Thymus (tissue), 14 donors: ENCODE measurements at places on chromosomes 4 and X. TPM values are rescaled to one million over a fixed set of nuclear protein-coding genes. Genes with fewer than 3 reads are reported as not detected.

NAP1L2 gene
- 3.2 TPM for polyA plus RNA-seq

ASB9 gene
- 3.3 TPM for polyA plus RNA-seq

- no peak overlapping the region for H3K4me3 ChIP-seq
- no peak for DNase-seq
- H3K36me3 ChIP-seq, result no peaks in the 10 kb centered on the region
- no peaks in the 10 kb centered on the region for H3K27me3 ChIP-seq
- H3K27ac ChIP-seq, result no peak overlapping the region
- H3K4me1 ChIP-seq, result no peaks in the 10 kb centered on the region
Observed at GRCh38 chr4:168197926-168198325, 105.6 kb downstream of the ANXA10 start.

GRCh38 chrX:10755439-10756334, 135.3 kb upstream of the MID1 start:
- no peaks in the 10 kb centered on the region for H3K36me3 ChIP-seq
- DNase-seq, result no peak
- no peak overlapping the region for H3K27ac ChIP-seq
- H3K4me3 ChIP-seq, result no peak overlapping the region
- H3K27me3 ChIP-seq, result no peaks in the 10 kb centered on the region
- H3K4me1 ChIP-seq, result no peaks in the 10 kb centered on the region

GRCh38 chrX:15870310-15870709, 15.7 kb upstream of the AP1S2 start:
- no peak overlapping the region for H3K27ac ChIP-seq
- H3K4me1 ChIP-seq, result no peaks in the 10 kb centered on the region
- DNase-seq, result no peak
- H3K4me3 ChIP-seq, result no peak overlapping the region
- H3K36me3 ChIP-seq, result no peaks in the 10 kb centered on the region

SLC25A14 gene
- 23.7 TPM for polyA plus RNA-seq

TCEAL2 gene
- 1.5 TPM for polyA plus RNA-seq

DNA sequence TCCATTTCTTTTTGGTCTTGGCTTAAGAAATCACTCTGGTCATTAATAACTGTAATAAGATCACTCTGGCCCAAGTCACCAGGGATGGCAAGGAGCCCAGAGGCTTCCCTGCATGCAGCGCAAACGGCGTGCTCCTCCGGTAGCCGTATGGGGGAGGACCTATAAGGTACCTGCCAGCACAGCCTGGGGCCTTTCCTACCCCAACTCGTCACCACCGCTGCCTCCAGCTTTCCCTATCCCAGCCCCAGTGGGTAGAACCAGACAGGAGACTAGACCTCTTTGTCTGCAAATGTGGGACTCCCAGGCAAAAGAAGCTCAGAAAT, 25.9 kb downstream of the HAND2 start:
- peaks cover 100% of the 10 kb centered on the region for H3K27me3 ChIP-seq
- no peaks in the 10 kb centered on the region for H3K36me3 ChIP-seq
- H3K4me3 ChIP-seq, result no peak overlapping the region

GRCh38 chrX:140524556-140524955, 19.7 kb upstream of the SOX3 start:
- no peaks in the 10 kb centered on the region for H3K27me3 ChIP-seq
- no peak overlapping the region for H3K27ac ChIP-seq
- DNase-seq, result no peak

- H3K27ac ChIP-seq, result no peak overlapping the region
- H3K4me3 ChIP-seq, result no peak overlapping the region
- DNase-seq, result no peak
- no peaks in the 10 kb centered on the region for H3K36me3 ChIP-seq
- no peaks in the 10 kb centered on the region for H3K4me1 ChIP-seq
- H3K27me3 ChIP-seq, result no peaks in the 10 kb centered on the region
Observed at GRCh38 chrX:43121637-43122036, 343.7 kb upstream of the PPP1R2C start.

GRCh38 chr4:185219551-185220344, 10.3 kb downstream of the SNX25 start:
- no peak overlapping the region for H3K4me3 ChIP-seq
- H3K4me1 ChIP-seq, result no peaks in the 10 kb centered on the region
- H3K27ac ChIP-seq, result no peak overlapping the region
- no peak for DNase-seq
- H3K27me3 ChIP-seq, result peaks cover 2% of the 10 kb centered on the region

FABP2 gene
- polyA plus RNA-seq, result 1.9 TPM

DNA sequence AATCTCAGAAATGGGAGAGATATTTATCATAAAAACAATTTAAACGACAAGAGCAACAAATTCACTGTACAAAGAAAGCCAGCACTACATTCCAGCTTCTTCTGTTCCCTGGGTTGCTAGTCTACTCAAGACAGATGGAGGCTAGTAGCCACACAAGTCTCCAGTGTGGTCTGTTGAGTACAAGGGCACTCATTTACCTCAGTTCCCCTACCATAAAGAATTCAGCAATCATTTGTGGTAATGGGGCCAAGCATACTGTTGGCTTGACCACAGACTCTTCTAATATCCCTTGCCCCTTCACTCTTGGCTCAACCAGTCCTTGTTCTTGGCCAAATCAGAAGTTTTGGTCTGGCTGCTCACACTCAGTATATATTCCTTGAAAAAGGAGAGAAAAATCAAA, 212.3 kb downstream of the COX18 start:
- H3K4me1 ChIP-seq, result no peaks in the 10 kb centered on the region
- no peak for DNase-seq
- no peaks in the 10 kb centered on the region for H3K27me3 ChIP-seq
- H3K27ac ChIP-seq, result no peak overlapping the region

DNA sequence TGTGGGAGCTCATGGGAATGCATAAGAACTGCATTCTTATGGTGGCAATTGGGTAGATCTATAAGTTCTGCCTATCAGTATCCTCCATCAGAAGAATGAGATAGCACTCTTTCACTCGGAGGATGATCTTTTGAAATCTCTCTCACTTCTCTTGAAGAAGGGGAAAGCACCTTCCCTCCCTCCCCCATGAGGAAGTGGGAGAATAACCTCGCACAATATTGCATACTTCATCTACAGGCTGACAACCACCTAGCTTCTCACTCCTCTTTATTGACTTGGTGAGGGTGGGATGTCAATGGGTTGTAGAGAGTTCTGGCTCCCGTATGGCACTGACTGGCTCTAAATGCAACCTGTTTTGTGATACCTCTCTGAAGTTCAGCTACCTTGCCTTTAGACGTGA, 146.7 kb upstream of the SPOCK3 start:
- no peaks in the 10 kb centered on the region for H3K36me3 ChIP-seq
- H3K27ac ChIP-seq, result no peak overlapping the region
- no peaks in the 10 kb centered on the region for H3K4me1 ChIP-seq

SYN1 gene
- polyA plus RNA-seq, result 4.0 TPM

- DNase-seq, result no peak
- H3K27ac ChIP-seq, result no peak overlapping the region
- no peak overlapping the region for H3K4me3 ChIP-seq
- H3K27me3 ChIP-seq, result no peaks in the 10 kb centered on the region
Observed at GRCh38 chr4:74433043-74433442, 11.9 kb upstream of the AREG start.

GRCh38 chr4:81485310-81485980, 13.7 kb upstream of the RASGEF1B start:
- no peaks in the 10 kb centered on the region for H3K36me3 ChIP-seq
- no peaks in the 10 kb centered on the region for H3K4me1 ChIP-seq
- H3K27ac ChIP-seq, result no peak overlapping the region
- no peak for DNase-seq
- H3K27me3 ChIP-seq, result no peaks in the 10 kb centered on the region

GRCh38 chr4:141635736-141636081, 674 bp upstream of the IL15 start:
- no peak for DNase-seq
- no peaks in the 10 kb centered on the region for H3K36me3 ChIP-seq
- peaks cover 13% of the 10 kb centered on the region for H3K4me1 ChIP-seq
- H3K4me3 ChIP-seq, result peak overlapping the region; percentile 95
- no peaks in the 10 kb centered on the region for H3K27me3 ChIP-seq
- H3K27ac ChIP-seq, result peak overlapping the region; percentile 84

DNA sequence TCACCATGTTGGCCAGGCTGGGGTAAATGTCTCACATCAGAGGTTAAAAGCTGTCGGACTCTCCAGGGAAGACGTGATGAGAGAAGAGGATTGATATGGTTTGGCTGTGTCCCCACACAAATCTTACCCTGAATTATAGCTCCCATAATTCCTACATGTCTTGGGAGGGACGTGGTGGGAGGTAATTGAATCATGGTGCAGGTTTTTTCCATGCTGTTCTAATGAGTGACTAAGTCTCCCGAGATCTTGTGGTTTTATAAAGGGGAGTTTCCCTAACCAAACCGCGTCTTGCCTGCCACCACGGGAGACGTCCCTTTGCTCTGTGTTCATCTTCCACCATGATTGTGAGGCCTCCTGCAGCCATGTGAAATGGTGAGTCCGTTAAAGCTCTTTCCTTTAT, 64.4 kb downstream of the ASMT start:
- no peak overlapping the region for H3K4me3 ChIP-seq
- no peak for DNase-seq
- no peaks in the 10 kb centered on the region for H3K27me3 ChIP-seq
- H3K4me1 ChIP-seq, result no peaks in the 10 kb centered on the region
- H3K27ac ChIP-seq, result no peak overlapping the region
- H3K36me3 ChIP-seq, result no peaks in the 10 kb centered on the region

DNA sequence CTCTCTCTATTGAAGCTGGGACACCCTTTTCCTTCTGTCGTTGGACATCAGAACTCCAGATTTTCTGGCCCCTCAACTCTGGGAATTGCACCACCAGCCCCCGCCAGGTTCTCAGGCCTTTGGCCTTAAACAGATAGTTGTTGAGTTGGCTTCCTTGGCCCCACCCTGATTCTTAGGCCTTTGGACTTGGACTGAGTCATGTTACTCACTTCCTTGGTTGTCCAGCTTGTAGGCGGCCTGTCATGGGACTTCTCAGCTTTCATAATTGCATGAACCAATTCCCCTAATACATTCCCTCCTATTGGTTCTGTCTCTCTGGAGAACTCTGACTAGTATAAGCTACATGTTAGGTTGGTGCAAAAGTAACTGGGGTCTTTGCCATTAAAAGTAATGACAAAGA, 195.7 kb downstream of the GPAT3 start:
- H3K4me1 ChIP-seq, result no peaks in the 10 kb centered on the region
- no peak overlapping the region for H3K27ac ChIP-seq
- H3K36me3 ChIP-seq, result no peaks in the 10 kb centered on the region
- no peaks in the 10 kb centered on the region for H3K27me3 ChIP-seq
- H3K4me3 ChIP-seq, result no peak overlapping the region

GLA gene
- polyA plus RNA-seq, result 43.4 TPM

GRCh38 chr4:95214408-95214807, 334.4 kb downstream of the UNC5C start:
- no peak for DNase-seq
- no peak overlapping the region for H3K27ac ChIP-seq
- H3K36me3 ChIP-seq, result no peaks in the 10 kb centered on the region
- H3K4me1 ChIP-seq, result no peaks in the 10 kb centered on the region
- no peaks in the 10 kb centered on the region for H3K27me3 ChIP-seq

MAGEA8 gene
- polyA plus RNA-seq, result 0.07 TPM

KCTD8 gene
- 0.05 TPM for polyA plus RNA-seq

DNA sequence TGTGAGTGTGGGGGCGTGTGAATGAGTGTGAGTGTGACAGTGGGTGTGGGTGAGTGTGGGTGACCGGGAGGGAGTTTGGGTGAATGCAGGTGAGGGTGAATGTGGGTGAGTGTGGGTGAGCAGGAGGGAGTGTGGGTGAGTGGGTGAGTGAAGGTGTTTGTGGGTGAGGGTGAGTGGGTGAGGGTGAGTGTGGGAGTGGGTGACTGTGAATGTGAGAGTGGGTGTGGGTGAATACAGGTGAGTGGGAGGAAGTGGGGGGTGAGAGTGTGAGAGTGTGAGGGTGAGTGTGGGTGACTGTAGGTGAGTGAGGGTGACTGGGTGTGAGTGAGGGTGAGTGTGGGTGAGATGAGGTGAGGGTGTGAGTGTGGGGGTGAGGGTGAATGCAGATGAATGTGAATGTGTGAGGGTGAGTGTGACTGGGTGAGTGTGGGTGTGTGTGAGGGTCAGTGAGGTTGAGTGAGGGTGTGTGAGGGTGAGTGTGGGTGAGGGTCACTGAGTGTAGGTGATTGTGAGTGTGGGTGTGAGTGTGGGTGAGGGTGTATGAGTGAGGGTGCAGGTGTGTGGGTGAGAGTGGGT, 1677.3 kb upstream of the TENM3 start:
- no peaks in the 10 kb centered on the region for H3K4me1 ChIP-seq
- no peaks in the 10 kb centered on the region for H3K27me3 ChIP-seq
- H3K4me3 ChIP-seq, result no peak overlapping the region
- H3K27ac ChIP-seq, result no peak overlapping the region

GRCh38 chrX:135974279-135974856, 580 bp upstream of the MMGT1 start:
- H3K4me3 ChIP-seq, result peak overlapping the region; percentile 27
- H3K27ac ChIP-seq, result peak overlapping the region; percentile 84
- peak; percentile 78 for DNase-seq
- H3K27me3 ChIP-seq, result no peaks in the 10 kb centered on the region
- peaks cover 16% of the 10 kb centered on the region for H3K4me1 ChIP-seq

GRCh38 chrX:54030329-54030728, 13.9 kb downstream of the PHF8 start:
- no peaks in the 10 kb centered on the region for H3K27me3 ChIP-seq
- no peak for DNase-seq
- H3K4me3 ChIP-seq, result no peak overlapping the region
- H3K36me3 ChIP-seq, result peaks cover 47% of the 10 kb centered on the region
- H3K4me1 ChIP-seq, result no peaks in the 10 kb centered on the region
- H3K27ac ChIP-seq, result no peak overlapping the region

IL2RG gene
- 197 TPM for polyA plus RNA-seq

- H3K36me3 ChIP-seq, result peaks cover 92% of the 10 kb centered on the region
- H3K27me3 ChIP-seq, result no peaks in the 10 kb centered on the region
- DNase-seq, result no peak
- no peak overlapping the region for H3K4me3 ChIP-seq
- no peaks in the 10 kb centered on the region for H3K4me1 ChIP-seq
Observed at GRCh38 chr4:128862608-128863311, 53.3 kb downstream of the JADE1 start.

PRDM8 gene
- 1.5 TPM for polyA plus RNA-seq

- DNase-seq, result no peak
- H3K4me1 ChIP-seq, result peaks cover 2% of the 10 kb centered on the region
- H3K27ac ChIP-seq, result no peak overlapping the region
- H3K27me3 ChIP-seq, result peaks cover 38% of the 10 kb centered on the region
- H3K4me3 ChIP-seq, result no peak overlapping the region
- H3K36me3 ChIP-seq, result no peaks in the 10 kb centered on the region
Observed at GRCh38 chr4:6562931-6563901, 11.8 kb upstream of the MAN2B2 start.

PNMA6F gene
- 0.02 TPM for polyA plus RNA-seq

- no peak overlapping the region for H3K4me3 ChIP-seq
- H3K27ac ChIP-seq, result no peak overlapping the region
- DNase-seq, result no peak
- no peaks in the 10 kb centered on the region for H3K4me1 ChIP-seq
- no peaks in the 10 kb centered on the region for H3K27me3 ChIP-seq
Observed at GRCh38 chr4:10201381-10202223, 85.0 kb upstream of the WDR1 start.

DNA sequence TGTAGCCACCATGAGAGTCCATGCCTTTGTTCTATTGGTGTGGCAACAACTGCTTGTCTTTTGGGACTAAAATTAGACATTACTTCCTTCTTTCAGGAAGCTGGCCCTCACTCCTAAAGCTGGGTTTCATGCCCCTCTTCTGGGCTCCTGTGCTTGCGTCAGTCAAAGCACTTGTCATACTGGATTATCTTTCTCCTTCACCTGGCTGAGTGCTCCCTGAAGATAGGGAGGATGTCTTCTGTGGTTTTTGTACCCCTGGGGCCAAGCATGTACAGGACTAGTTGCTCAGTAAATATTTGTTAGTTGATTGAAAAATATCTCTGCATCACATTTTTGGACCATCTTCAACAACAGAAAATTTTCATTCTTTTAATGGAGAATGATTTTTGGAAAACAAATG, 26.1 kb upstream of the LONRF3 start:
- no peak for DNase-seq
- no peak overlapping the region for H3K4me3 ChIP-seq
- no peaks in the 10 kb centered on the region for H3K27me3 ChIP-seq

ABCB7 gene
- 17.8 TPM for polyA plus RNA-seq
